ENCODE measurements at places on chromosomes 2 and 18. TPM values are rescaled to one million over a fixed set of nuclear protein-coding genes. Genes with fewer than 3 reads are reported as not detected.

NR4A2 gene
- 3.2 TPM for total RNA-seq

RAB6C gene
- 0.11 TPM for total RNA-seq

DTNA gene
- not detected for total RNA-seq

TRIM43 gene
- total RNA-seq, result not detected

NEMP2 gene
- 16.2 TPM for total RNA-seq

SERPINB4 gene
- not detected for total RNA-seq

TBR1 gene
- not detected for total RNA-seq

PLCD4 gene
- 0.64 TPM for total RNA-seq

LRP2 gene
- 0.47 TPM for total RNA-seq

GRB14 gene
- not detected for total RNA-seq

SLC16A14 gene
- total RNA-seq, result 0.65 TPM

NEU4 gene
- not detected for total RNA-seq

RAB17 gene
- not detected for total RNA-seq

RPS27A gene
- total RNA-seq, result 1,156 TPM

SATB2 gene
- total RNA-seq, result 0.11 TPM

IL1B gene
- 0.19 TPM for total RNA-seq

HDHD2 gene
- 37.6 TPM for total RNA-seq

ADGRF3 gene
- 7.0 TPM for total RNA-seq

CNDP1 gene
- not detected for total RNA-seq

ACTG2 gene
- total RNA-seq, result 0.22 TPM

GAREM1 gene
- 0.06 TPM for total RNA-seq

GBX2 gene
- not detected for total RNA-seq

PTH2R gene
- total RNA-seq, result 0.22 TPM

ANKRD30BL gene
- 0.20 TPM for total RNA-seq

SFTPB gene
- total RNA-seq, result not detected

PPP1R7 gene
- total RNA-seq, result 84.6 TPM

ACKR3 gene
- total RNA-seq, result 4.5 TPM

TRIM54 gene
- 0.19 TPM for total RNA-seq

MROH2A gene
- not detected for total RNA-seq

SNORC gene
- total RNA-seq, result 2.1 TPM

HS1BP3 gene
- 13.8 TPM for total RNA-seq
